SHP77 (cell line): ENCODE measurements at places on chromosomes 5 and 9.

- peak; percentile 22 for DNase-seq
Measured at GRCh38 chr5:20572614-20573013, 584.6 kb upstream of the CDH18 start.

- no peak for DNase-seq
Measured at GRCh38 chr5:33231935-33232334, 208.8 kb upstream of the TARS1 start.

- no peak for DNase-seq
Measured at GRCh38 chr9:37037503-37038301, 3.6 kb upstream of the PAX5 start.

GRCh38 chr5:30368064-30368463, 825.4 kb upstream of the CDH6 start:
- no peak for DNase-seq

DNA sequence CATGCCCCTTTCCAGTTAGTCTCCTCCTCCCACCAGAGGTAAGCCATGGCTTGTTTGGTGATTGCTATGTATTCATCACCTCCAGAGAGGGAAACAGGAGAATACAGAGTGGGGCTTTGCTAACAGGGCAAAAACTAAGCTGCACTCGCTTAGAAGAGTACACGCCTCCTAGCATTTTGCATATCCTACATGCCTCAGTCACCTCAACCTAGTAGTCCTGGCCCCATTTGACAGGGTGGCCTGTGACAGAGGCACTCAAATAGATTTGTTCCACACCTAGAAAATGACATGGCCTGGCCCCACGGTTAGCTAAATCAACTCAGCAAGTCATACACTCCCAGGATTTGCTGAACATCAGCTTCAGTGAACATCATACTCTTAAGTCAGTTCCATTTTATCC, 90.7 kb downstream of the CYFIP2 start:
- DNase-seq: no peak

GRCh38 chr9:72827950-72828731, 124.7 kb downstream of the ALDH1A1 start:
- no peak for DNase-seq

DNA sequence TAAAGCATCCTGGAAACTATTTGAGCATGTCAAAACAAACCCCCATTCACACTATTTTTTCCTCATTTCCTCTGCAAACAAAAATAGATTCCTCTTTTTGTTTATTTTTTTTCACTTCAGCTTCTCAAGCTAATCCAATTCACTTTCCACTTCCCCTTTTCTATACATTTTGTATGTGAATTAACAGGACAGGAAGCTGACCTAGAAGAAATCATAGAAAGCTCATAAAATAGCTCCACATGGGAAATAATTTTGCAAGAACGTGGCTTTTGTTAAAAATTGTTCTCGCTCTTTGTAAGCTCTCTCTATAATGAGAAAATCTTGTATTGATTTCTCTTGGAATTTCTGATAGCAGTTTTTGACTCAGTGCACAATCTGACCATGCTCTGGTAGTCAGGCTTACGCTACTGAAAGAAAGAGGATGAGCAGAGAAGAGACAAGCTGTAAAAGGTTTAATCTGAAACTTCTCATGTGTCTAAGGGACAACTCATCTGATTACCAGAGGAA, 215.8 kb downstream of the ADAMTS12 start:
- no peak for DNase-seq

GRCh38 chr5:139646912-139647505, 1.1 kb upstream of the CXXC5 start:
- no peak for DNase-seq
